Calu3 (cell line): ENCODE measurements at places on chromosomes 4 and X. TPM values are rescaled to one million over a fixed set of nuclear protein-coding genes. Genes with fewer than 3 reads are reported as not detected.

The CFAP299 gene
- not detected in 2 replicates for total RNA-seq

The VGLL1 gene
- 92.2 and 121 TPM in 2 replicates for total RNA-seq

The FNIP2 gene
- 35.3 and 38.7 TPM in 2 replicates for total RNA-seq

The CENPVL1 gene
- total RNA-seq, result not detected in 2 replicates

The LRP2BP gene
- 0.47 and 0.49 TPM in 2 replicates for total RNA-seq

The SORCS2 gene
- total RNA-seq, result not detected in 2 replicates

The CT45A2 gene
- not detected in 2 replicates for total RNA-seq

The S100P gene
- total RNA-seq, result 365 and 600 TPM in 2 replicates

The GAGE12D gene
- not detected in 2 replicates for total RNA-seq

The ATP1B4 gene
- total RNA-seq, result not detected in 2 replicates

The UGDH gene
- 71.8 and 77.3 TPM in 2 replicates for total RNA-seq

The TIGD4 gene
- total RNA-seq, result 0.78 and 0.92 TPM in 2 replicates

The C4orf46 gene
- 9.6 and 10.1 TPM in 2 replicates for total RNA-seq

The CXorf49 gene
- total RNA-seq, result 0.76 and 2.0 TPM in 2 replicates

The MAEA gene
- 59.0 and 59.6 TPM in 2 replicates for total RNA-seq

The SMIM10 gene
- 1.8 and 2.4 TPM in 2 replicates for total RNA-seq

The PAGE2 gene
- not detected in 2 replicates for total RNA-seq
